ENCODE measurements at places on chromosomes 5 and 9.

DNA sequence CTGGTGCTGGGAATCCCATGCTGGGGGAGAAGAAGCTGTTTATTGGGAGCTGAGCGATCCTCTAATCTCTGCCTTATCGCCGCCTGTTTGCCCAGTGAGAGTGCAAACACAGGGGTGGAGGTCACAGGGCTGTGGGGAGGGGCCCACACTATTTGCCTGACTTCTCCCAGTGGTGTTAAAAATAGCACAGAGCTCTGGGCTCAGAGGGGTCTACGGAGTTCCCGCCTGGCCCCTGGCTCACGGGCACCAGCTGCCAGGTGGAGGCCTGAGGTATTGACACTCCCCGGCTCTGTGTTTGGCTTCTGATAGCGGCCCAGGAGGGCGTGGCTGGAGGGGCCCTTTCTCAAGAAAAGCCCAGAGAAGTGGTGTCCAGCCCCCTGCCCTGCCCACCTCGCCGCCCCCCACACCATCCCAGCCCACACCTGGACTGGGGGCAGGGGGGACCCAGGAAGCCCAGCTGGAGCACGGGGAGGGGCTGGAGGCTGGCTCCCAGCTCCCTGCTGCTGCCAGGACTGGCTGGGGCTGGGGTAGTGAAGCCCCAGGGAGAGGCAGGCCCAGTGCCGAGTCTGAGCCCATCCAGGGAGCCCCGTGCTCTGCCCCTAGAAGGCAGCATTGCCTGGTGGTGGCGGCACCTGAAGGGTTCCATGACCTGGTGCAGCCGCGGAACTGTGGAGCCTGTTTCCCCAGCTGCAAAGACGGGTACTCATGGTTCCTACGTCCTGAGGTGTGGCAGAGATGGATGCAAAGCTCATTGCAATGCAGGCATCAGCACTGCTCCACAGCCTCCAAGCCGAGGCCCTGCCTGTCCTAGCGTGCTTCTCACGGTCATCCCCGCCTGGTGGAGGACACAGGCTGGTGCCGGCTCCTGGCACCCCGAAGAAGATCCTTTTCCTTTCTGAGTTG lies 35.7 kb upstream of the EGFL7 start:
- DNase-seq: no peak

- no peak for DNase-seq
Measured at GRCh38 chr5:158565017-158565789, 534.5 kb downstream of the EBF1 start.

GRCh38 chr9:96021551-96022444 lies 146.3 kb downstream of the ERCC6L2 start:
- no peak for DNase-seq

DNA sequence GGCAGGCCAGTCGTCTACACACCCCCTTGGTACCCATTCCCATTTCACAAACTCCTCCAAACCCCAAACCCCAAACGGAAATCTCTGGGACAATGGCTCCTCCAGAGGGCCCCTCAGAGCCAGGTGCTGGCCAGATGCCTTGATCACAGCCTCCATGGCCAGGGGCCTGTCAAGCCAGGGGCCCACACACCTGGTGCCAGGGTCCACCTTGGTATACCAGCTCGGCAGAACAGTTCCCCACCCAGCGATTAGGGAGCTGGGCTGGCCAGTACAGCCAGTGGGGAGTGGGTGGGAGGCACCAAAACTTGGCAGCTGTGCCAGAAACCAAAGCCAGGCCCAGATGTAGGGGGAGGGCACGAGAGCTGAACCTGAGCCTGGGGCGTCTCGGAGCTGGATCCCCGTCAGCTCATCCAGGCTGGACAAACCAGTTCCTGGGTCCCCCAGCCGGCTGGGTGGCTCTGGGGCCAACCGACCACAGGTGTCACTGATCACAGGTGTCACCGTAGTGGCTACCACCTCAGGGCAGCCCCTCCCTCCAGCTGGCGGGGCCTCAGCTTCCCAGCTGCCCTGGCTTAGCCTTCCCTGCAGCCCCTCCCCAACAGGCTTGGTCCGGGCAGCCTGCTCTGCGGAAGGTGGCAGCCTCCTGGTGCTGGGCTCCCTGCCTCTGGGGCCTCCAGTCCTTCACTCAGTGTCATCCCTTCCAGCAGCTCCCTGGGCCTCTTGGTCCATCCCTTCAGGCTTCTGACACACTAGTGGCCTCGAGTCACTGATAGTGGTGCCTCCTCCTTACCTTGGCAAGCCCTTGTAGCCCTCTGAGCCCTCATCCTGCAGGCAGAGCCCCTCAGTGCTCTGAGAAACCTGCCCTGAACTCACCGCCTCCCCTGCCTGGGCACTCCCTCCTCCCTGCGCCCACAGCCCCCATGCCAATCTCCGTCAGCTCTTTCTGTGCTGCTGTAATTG lies 6.6 kb upstream of the RMND5B start:
- no peak for DNase-seq

- no peak for DNase-seq
Measured at GRCh38 chr5:39517800-39518199, 93.0 kb upstream of the DAB2 start.

- DNase-seq: peak; percentile 8
Measured at GRCh38 chr5:80712919-80713318, 58.1 kb upstream of the DHFR start.

- no peak for DNase-seq
Measured at GRCh38 chr9:106956971-106957370, 94.0 kb downstream of the ZNF462 start.

GRCh38 chr5:6574111-6574510 lies 58.7 kb downstream of the NSUN2 start:
- DNase-seq: no peak

GRCh38 chr5:158236511-158237335 lies 377.8 kb upstream of the CLINT1 start:
- DNase-seq: no peak

- no peak for DNase-seq
Measured at GRCh38 chr5:35852084-35852734, 4.5 kb upstream of the IL7R start.

- no peak for DNase-seq
Measured at GRCh38 chr9:28542928-28543327, 969.6 kb upstream of the C9orf72 start.

DNA sequence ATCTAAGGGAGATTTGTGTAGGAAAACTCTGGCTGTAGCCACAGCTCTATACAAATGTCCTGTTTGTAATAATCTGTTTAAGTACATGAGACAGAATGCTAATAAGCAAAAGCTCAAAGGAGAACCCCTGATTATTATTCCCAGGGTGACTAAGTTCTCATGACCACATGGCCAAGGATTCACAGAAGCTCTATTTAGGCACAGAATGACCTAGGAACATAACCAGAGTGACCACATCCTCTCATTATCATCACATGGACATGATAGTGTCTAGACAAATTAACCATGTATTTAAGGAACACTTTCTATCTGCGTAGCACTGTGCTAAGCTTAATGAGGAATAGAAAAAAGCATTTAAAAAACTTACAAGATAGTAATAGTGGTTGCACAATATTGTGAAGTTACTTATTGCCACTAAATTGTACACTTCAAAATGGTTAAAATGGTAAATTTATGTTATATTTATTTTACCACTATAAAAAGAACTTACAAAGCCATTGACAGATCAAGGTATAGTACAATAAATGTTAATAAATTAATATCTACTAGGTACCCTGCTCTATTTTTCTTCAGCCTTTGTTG lies 56.3 kb downstream of the STX17 start:
- peak; percentile 17 for DNase-seq

GRCh38 chr9:81479573-81479972 lies 209.8 kb downstream of the TLE1 start:
- no peak for DNase-seq

Measured in spinal cord (tissue), 10 donors.